ENCODE measurements at places on chromosomes 16 and 17.
A peak's percentile ranks its signal among the peaks of the same experiment; 100 is the strongest.

GRCh38 chr16:2008631-2009163, 924 bp downstream of the ZNF598 start:
- DNase-seq: peak; percentile 40

- peak; percentile 12 for DNase-seq
These were observed 61.2 kb upstream of the NETO2 start for GRCh38 chr16:47204736-47205504.

DNA sequence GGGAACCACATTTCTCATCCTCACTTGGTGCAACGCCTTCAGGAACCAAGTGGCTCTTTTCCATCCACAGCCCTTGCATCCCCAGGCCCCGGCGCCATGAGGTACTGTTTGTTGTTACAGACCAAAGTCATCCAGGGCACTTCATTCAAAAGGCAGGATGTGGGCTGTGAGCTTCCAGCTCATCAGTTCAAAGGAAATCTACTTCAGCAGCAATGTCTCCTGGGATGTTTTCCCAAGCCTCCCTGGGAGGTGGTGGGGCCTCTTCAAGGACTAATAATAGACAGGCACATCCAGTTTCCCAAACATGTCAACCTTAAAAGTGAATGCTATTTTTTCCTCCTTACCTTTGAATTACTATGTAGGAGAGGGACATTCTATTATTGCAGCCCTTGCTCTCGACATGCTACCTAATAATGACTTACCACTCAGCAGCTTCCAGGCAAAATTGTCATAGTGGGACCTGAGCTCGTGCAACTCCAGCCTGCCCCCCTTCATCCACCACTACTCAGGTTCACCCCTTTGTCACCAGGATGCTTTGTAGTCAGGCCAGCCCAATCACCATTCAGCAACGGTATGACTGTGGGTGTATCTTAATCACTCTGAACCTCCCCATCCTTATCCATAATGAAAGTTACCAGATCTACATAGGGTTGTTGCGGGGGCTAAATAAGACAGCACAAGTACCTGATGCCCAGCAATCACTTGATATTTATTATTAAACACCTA, 1.7 kb upstream of the PRKCB start:
- no peak for DNase-seq

DNA sequence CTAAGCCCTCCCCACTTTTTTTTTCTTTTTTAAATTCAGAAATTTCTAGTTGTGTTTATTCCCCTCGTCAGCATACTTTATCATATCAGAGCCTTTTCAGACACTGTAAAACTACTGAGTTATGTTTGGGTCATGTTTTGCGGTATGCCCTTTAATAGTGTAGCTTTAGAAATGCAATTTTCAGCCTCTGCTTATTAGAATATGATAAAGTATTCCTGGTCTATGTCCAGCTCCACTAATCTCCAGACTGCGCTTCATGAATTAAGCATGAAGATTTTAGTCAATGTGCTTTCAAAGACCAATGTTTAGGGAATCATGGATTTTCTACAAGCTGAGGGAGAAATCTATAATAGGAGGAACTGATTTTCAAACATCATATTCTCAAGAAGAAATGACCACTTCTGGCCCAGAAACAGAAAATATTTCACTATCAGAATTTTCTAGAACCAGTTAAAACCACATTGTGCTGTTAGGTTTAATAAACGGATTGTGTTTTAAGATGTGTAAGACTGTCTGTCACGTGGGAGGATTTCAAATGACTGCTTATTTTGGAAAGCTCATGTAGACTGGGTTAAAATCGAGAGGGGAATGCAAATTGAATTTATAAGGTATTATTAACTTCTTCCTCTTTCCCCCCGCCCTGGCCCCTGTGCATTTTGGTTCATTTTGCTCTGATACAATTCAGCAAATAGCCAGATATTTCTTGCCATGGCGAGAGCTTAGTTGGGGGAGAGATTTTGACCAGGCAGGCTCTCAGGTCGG, 498.5 kb downstream of the WWOX start:
- DNase-seq: no peak

DNA sequence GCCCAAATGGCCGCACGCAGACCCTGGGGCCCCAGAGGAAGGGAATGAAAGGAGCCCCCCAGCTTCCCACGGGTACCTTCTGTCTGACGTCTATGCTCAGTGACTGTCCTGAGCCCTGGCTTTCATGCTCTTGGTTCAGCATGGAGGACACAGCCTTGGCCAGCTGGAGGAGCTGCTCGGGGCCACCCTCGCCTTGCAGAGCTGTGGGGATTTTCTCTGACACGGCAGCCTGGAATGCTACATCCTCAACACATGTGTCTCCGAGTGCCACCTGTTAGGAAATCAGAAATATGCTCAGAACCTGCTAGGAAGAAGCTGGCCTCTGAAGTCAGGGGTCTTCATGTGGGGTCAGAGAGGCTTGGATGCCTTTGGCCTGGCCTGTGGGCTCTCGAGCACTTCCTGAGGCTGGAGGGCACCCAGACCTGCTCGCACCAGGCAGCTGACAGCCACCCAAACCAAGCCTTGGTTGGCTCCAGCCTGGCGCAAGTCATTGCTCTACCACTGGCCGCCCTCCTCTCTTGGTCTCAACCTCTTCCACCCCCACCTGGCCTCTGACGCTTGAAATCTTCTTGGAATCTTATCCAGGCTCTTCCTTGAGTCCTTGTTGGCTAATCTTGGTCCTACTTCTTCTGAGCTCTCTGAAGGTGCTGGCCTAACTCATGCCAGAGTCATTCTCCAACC, 63.7 kb upstream of the BCO1 start:
- no peak for DNase-seq

DNA sequence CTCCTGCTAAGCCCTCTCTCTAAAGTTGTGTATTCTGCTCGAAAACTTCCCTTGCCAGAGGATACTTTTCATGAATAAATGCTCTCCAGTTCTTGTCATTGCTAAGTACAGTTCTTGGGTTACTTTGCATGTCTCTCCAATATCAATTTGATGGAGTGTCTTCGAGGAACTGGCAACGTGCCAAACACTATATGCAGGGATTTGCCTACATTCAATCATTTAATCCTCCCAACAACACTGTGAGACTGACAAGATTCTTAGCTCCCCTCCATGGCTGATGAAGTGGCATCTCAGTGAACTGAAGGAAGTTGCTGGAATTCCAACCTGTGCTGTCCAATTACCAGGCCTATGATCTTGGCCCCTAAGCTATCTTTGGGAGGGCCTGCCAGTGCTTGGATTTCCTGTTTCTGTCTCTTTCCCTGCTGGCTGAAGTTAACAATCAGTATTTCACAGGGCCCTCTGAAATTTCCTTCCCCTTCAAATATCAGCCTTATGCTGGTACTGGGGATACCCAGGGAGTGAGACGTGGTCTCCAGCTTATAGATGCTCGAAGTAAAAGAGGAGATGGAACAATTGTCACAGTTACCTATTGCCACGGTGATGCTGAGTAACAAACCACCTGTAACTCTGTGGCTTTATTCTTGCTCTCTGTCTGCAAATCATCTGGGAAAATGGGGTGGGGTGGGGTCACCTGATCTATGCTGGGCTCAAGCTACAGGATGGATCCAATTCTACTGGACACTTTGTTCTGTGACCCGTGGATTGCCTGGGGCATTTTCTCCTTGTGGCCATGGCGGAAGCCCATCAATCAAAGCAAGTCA, 19.4 kb upstream of the CRISPLD2 start:
- DNase-seq: no peak

DNA sequence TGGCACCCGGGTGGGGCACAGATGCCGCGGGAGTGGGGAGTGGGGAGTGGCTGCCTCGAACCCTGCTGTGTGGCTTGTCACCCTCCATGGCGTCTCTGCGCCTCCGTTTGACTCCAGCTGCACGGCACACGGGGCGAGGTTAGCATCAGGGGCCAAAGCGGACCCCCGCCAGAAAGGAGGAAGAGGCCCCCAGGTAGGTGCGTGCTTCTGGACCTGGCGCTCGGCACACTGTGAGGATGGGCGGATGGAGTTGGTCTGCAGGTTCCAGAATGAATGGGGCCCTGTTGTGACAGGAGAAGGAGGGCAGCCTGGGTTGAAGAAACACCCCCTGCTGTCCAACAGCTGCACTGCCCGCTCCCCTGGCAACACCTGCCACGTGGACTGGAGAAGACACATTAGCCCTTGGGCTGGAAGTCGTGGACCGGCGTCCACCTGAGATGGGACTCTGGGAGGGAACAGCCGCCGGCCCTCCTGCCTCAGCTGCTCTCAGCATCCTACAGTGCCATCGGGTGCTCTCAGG, 9.4 kb upstream of the FASN start:
- peak; percentile 28 for DNase-seq

DNA sequence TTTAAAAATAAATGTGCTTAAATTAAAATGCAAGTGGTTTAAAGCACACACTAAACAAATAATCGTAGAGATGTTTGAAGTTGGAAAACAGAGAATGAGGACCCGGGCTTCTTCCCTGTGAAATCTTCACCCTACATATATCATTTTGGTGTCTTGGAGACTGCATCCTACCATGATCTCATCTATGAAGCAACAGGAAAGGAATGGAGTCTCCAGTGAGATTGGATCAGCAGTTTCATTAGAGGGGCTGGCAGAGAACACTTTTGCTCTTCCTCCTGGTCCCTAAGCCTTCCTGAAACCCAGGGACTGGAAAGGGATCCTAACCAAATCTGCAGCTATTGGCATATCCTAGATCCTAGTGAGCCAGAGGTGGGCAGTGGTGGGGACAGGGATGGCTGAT, 85.0 kb downstream of the GRIN2A start:
- no peak for DNase-seq

DNA sequence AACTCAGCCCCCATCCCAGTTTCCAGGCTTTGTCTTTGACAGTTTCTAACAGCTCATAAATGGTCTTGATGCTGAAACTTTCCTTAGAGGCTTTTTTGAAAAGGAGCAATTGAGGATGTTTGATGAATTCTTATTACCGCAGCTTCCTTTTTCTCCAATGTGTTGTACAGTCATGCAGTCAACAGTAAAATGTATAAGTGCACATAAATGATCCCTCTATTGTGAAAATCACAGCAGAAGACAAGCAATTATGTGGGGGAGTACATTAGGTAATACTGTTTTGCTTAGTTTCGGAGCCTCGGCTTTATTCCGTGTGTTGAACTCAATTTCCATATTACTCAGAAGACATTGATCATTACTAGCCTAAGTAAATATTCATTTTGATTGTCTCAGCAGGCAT, 673.7 kb downstream of the CDH8 start:
- no peak for DNase-seq

GRCh38 chr17:82017612-82018151, 5.0 kb downstream of the CENPX start:
- no peak for DNase-seq

DNA sequence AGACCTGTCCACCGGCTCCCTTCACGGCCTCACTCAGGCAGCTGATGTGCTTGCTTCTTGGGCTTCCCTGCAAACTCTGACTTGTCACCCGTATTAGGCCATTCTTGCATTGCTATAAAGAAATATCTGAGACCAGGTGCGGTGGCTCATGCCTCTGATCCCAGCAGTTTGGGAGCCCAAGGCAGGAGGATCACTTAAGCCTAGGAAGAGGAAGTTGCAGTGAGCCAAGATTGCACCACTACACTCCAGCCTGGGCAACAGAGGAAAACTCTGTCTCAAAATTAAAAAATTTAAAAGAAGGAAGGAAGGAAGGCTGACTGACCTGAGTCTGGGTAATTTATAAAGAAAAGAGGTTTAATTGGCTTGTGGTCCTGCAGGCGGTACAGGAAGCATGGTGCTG, 17.0 kb downstream of the SOST start:
- no peak for DNase-seq

- DNase-seq: peak; percentile 83
These were observed 8.2 kb upstream of the MMP2 start for GRCh38 chr16:55470533-55471371.

GRCh38 chr17:40303708-40304551, 5.0 kb upstream of the RARA start:
- DNase-seq: no peak

DNA sequence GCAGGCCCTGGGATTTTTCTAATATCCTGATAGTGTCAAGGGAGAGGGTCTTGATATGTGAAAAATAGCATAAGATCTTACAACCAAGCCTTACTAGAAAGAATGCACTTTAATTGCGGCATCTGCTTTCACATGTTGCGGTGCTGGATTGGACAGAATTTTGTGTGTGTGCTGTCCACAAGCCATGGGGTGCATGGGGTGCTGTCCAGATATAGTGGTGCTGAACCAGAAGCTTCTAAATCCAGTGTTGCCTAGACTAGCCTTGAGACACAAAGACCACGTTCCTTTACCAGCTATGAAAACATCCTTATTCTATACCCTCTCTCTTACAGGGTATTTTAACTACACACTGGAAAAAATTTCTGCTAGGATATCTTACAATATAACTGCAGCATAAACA, 244.0 kb downstream of the TMEM114 start:
- DNase-seq: peak; percentile 46

- no peak for DNase-seq
These were observed 302.4 kb downstream of the SEC14L1 start for GRCh38 chr17:77442976-77443747.

DNA sequence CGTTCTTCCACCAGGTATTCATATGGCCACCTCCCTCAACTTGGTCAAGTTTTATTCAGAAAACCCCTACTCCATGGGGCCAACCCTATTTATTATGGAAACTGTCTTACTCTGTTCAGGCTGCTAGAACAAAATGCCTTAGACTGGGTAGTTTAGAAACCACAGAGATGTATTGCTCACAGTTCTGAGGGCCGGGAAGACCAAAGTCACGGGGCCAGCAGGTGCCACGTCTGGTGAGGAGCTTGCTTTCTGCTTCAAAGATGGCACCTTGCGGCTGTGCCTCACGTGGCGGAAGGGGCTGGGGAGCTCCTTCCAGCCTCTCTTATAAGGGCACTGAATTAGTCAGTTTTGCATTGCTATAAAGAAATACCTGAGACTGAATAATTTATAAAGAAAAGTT, 74.3 kb downstream of the AXIN2 start:
- DNase-seq: no peak

GRCh38 chr17:28466521-28467048, 6.9 kb upstream of the SLC13A2 start:
- DNase-seq: peak; percentile 51

- no peak for DNase-seq
These were observed 18.7 kb upstream of the JPH3 start for GRCh38 chr16:87583453-87584131.

DNA sequence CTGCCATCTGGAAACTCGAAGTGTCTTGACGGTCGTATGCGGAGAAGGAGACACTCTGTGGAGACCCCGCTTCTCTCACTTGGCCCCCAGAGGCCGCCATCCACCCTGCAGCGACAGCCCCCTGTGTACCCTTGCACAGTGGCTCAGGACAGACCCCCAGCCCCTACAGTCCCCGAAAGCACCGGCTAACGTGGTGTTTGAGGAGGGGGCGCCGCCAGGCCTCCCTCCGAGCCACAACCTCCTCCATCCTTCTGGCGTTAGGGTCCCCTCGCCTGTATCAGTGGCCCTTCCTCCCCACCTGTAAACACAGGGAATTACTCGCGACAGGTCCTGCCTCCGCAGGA, 73.6 kb downstream of the LMF1 start:
- DNase-seq: no peak

Measured in mesendoderm (in vitro differentiated cells).